AG10803 (cell line): ENCODE measurements at places on chromosomes 3 and 15.

DNA sequence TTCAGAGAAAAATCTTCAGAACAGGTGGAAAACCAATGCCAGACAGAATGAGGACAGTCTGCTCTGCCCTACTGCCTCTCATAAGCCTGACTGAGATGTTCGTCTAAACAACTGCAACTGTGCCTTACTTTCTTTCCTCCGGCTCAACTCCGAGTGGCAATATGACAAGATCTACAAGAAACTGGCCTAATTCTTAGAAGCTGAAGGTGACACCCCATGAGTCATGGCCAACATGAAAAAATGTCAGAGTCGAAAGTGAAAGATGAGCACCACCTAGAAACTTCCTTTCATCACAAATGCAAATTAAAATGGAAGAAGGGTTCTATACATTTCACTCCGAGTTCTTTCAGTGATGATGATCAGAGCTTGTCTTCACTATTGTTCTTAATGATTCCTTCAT, 12.9 kb downstream of the PCYT1A start:
- DNase-seq, result no peak

- DNase-seq, result no peak
Observed at GRCh38 chr3:189786479-189787064, 155.4 kb downstream of the TP63 start.

- no peak for DNase-seq
Observed at GRCh38 chr3:127997961-127998360, 54.3 kb upstream of the SEC61A1 start.

- DNase-seq, result no peak
Observed at GRCh38 chr15:43330780-43331087, 361 bp upstream of the LCMT2 start.

DNA sequence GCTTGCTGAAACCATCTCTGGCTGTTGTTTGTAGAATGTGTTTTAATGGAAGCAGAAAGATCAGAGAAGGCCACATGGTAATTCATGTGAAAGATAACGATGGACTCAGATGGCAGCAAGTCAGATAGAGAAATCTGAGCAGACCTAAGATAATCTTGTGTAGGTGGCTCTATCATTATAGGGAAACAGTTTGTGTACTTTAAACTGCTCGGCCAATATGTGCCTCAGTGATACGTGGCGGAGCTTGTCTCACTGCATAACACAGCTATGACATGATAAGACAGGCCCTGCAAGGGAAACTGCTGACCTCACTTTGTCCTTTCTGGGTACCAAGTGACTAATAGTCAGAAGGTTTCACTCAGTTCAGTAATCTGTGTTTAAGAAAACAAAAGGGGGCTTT, 51.0 kb downstream of the MME start:
- peak; percentile 27 for DNase-seq

DNA sequence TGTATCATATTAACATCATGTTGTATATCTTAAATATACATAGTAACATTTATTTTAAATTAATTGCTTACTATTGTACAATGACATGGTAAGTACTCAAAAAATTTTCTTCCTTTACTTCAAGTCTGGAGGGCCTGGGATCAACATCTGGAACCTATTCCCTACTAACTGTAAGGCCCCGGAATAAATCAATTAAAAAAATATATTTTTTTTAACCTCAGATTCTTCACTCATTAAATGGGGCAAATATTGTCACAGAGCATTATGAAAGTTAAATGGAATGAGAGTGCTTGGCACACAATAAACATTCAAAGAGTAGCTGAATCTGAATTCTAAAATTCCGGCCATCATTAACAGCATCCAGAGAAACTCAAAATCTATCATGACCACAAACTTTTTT, 16.5 kb downstream of the GSK3B start:
- DNase-seq, result peak; percentile 74

GRCh38 chr3:62131620-62132019, 241.7 kb downstream of the FEZF2 start:
- DNase-seq, result peak; percentile 10

- peak; percentile 94 for DNase-seq
Observed at GRCh38 chr3:101179637-101180036, 140.7 kb downstream of the IMPG2 start.

DNA sequence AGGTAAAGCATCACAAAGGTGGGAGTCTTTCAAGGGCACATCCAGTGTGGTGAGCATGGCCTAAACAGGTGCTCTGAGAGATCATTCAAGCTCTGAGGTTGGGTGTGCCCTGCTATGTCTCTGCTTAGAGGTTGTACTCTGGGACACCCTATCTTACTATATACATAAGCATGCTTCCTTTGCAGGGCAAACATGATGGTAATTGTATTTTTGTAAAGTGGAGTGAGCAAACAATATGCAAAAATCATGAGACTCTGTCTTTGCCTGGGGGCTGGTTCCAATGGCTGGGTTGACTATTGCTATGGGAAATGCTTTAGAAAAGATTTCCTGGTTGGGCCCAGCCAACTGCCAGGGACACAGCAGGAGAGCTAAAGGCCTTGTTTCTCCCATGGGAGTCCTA, 315.1 kb upstream of the TLE3 start:
- DNase-seq, result no peak

DNA sequence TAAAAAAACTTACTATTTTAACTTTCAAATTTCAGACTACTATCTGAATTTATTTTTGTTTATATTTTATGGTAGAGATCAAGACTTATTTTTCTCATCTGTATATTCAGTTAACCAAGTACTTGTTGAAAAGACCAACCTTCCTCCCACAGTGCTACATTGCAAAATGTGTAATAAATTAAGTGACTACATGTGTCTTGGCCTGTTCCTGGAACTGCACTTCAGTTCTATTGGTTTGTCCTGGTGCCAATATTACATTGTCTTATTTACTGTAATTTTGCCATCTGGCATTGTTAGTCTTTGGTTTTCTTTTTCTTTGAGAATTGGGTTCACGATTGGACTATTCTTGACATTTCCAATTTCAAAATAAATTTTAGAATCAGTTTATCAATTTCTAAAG, 138.4 kb upstream of the KCNMB2 start:
- DNase-seq, result peak; percentile 87

DNA sequence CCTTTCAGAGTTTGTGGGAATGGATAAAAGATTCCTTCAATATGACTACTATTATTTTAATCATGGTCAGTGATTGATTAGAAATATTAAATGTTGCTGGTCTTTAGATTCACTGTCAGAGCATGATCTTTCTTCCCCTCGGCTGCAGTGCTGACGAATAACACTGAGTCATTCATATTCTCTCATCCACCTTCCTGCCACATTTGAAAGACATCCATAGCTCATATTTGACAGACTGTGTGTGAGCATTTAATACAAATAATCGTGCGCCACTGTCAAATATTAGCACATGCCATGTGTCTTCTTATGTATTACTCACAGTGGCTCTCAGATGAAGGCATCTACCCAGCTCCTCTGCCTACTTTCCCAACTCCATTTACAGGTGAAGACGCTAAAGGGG, 476.5 kb upstream of the TPRG1 start:
- no peak for DNase-seq

DNA sequence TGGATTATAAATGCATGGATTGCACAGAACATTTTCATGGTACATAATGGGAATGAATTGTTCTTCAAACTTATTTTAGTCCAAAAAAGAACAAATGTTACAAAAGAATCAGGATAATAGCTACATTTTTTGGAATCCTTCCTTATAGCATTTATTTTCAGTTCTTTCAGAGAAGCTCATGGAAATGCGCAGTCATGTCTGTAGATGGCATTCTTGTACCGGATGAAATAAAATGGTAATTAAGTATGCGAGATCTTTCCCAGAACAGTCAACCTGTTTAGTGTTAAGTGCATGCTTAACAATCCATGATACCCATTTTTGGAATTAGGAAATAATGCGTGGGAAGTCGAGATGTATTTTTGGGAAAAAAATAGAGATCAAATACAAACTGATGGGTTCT, 38.2 kb upstream of the GOLGA8B start:
- peak; percentile 59 for DNase-seq

GRCh38 chr3:71859123-71859519, 74.2 kb upstream of the PROK2 start:
- peak; percentile 18 for DNase-seq

DNA sequence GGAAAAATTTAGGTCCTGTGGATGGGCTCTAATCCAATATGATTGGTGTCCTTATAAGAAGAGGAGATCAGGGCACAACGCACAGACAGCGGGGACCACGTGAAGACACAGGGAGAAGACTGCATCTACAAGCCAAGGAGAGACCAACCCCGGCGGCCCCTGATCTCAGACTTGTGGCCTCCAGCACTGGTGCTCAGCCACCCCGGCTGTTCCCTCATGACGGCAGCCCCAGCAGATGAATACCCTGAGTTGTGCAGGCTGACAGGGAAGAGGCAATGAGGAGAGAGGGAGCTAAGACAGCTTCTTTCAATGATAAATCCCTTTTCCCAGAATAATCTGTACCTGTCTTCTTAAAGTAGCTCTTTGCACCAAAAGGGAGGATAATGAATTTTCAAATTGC, 33.3 kb upstream of the CGNL1 start:
- no peak for DNase-seq

DNA sequence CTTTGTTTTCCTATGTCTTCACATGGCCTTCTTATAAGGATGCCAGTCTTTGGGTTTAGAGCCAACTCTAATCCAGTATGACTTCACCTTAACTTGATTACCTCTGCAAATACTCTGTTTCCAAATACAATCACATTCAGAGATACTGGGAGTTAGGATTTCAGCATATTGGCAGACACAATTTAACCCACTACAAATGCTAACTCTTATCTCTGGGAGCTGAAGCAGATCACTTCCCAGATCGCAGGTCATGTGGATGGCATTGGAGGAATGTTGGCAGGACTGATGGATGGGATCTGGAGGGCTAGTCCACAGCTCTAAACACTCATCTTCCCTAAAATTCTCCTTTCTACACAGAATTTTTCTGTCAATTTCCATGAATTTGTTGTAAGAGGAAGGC, 46.2 kb upstream of the ADGRG7 start:
- DNase-seq, result no peak

GRCh38 chr3:161066930-161067329, 38.2 kb downstream of the B3GALNT1 start:
- no peak for DNase-seq

GRCh38 chr3:151218136-151218535, 15.1 kb upstream of the GPR171 start:
- no peak for DNase-seq

GRCh38 chr3:183074261-183074660, 25.0 kb downstream of the MCCC1 start:
- no peak for DNase-seq

DNA sequence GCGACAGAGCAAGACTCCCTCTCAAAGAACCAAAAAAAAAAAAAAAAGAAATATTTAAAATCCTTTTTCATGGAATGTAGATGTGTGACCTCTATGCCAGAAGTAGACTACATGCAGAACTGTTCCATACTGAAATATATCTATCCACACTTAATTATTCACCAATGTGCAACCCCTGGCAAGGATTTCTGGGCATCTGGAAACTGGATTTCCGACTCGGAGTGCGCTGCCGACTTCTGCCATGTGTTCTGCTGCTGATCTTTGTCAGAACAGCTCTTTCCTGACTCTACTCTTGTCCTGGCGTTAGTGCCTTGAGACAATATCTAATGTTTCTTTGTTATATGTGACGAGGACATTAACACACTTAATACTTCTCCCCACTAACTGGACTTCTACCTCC, 11.7 kb downstream of the LIPH start:
- peak; percentile 35 for DNase-seq

GRCh38 chr3:38158472-38158871, 6.9 kb upstream of the OXSR1 start:
- no peak for DNase-seq

DNA sequence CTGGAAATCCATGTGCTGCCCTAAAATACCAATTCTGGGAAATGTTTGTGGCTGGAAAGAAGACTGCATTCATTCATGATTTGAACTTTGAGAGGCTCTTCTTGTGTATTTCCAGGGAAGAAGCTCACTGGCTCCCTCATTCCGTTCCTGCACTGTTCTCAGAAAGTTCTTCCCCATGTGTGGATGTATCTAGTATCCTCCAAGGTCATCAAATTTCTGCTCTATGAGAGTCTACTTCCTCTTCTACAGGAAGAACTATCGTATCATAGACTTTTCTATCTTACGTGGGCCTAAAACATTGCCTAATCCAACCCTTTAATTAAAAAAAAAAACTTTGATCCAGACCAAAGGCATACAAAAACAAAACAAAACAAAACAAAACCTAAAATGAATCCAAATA, 2.9 kb downstream of the CCR3 start:
- DNase-seq, result no peak

GRCh38 chr3:146314871-146315270, 64.0 kb upstream of the PLSCR4 start:
- DNase-seq, result no peak

DNA sequence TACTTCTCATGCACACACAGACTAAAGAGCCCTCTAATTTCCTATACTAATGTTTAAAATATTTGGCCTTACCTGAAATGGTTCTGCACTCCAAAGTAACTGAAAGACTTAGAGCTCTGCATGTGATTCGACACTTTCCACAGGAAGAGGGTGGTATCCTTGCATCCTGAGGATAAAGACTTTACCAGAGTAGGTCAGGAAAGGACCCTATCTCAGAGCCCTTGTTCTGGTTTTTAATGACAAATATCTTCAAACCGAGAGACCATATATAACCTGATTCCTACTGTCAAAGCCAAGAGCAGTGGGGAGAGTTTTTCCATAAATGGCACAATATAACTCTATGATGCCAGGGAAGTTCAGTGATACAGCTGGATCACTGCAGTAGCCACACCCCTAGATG, at the start of gene GP5:
GP5 (minus strand) TSS at position 101 of the 400 bp plus-strand sequence. CDS start 984 bp downstream, outside the sequence.
- DNase-seq, result no peak

DNA sequence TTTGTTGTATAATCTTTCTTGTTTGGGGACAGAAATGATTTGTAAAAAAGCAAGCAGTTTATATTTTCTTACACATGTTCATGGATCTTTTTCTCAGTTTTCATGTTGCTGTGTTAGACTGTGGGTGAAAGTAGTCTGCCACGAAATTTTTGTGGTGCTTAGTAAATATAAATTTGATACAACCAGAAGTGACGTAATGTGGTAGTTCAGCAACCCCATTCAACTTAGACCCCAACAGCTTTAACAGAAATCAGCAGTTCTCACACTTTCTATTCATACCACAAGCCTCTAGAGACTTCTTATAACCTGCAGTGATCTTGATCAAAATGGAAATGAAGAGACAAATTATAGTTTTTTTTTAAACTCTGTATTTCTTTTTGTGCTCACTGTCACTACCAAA, 120.2 kb upstream of the IGSF10 start:
- DNase-seq, result peak; percentile 82

- DNase-seq, result no peak
Observed at GRCh38 chr3:14448756-14449727, 46.6 kb downstream of the SLC6A6 start.

DNA sequence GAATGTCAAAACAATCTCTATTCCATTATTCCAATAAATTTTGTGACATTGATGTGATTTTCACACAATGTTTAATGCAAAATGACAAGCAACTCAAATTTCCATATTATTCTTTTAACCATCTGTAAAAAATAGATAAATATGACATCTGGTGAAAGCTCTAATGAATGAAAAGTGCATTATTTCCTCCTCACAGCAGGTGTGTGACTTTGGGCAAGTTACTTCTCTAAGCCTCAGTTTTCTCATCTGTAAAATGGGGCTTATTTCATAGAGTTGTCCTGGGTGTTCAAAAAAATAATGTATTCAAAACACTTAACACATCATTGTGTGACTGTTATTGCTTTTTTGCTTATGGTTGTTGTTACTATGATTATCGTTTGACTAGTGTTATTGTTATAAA, 70.4 kb downstream of the THBS1 start:
- no peak for DNase-seq

- DNase-seq, result no peak
Observed at GRCh38 chr3:149443545-149443912, 31.0 kb upstream of the TM4SF4 start.
